ENCODE measurements at places on chromosomes 13 and 19.

GRCh38 chr13:98609756-98610155 is 32.8 kb upstream of the STK24 start:
- no peak for DNase-seq

DNA sequence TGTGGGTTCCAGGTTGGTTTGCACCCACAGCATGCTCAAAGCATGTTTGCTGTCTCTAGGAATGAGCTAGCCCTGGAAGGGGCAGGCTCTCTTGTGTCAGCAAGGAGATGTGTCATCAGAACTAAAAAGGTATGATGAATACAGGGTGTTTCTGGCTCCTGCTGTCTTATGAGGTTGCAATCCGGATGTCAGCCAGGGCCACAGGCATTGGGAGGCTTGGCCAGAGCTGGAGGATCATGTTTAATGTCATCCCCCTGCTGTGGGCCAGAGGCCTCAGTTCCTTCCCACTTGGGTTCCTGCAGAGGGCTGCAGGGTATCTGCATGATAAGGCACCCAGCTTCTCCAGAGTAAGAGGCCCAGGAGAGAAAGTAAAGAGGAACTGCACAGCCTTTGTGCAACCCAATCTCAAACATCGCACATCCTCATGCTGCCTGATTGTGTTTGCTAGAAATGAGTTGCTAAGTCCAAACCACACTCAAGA is 193.6 kb downstream of the COL4A1 start:
- DNase-seq: no peak

- no peak for DNase-seq
Observed at GRCh38 chr13:106496072-106496997, 39.1 kb downstream of the EFNB2 start.

GRCh38 chr13:89695343-89696257 is 1651.9 kb upstream of the MIR17HG start:
- no peak for DNase-seq

- DNase-seq: no peak
Observed at GRCh38 chr13:88552966-88553365, 881.8 kb downstream of the SLITRK5 start.

- no peak for DNase-seq
Observed at GRCh38 chr13:102227741-102228140, 174.1 kb downstream of the FGF14 start.

GRCh38 chr13:65725006-65725405 is 1505.1 kb downstream of the PCDH9 start:
- DNase-seq: no peak

DNA sequence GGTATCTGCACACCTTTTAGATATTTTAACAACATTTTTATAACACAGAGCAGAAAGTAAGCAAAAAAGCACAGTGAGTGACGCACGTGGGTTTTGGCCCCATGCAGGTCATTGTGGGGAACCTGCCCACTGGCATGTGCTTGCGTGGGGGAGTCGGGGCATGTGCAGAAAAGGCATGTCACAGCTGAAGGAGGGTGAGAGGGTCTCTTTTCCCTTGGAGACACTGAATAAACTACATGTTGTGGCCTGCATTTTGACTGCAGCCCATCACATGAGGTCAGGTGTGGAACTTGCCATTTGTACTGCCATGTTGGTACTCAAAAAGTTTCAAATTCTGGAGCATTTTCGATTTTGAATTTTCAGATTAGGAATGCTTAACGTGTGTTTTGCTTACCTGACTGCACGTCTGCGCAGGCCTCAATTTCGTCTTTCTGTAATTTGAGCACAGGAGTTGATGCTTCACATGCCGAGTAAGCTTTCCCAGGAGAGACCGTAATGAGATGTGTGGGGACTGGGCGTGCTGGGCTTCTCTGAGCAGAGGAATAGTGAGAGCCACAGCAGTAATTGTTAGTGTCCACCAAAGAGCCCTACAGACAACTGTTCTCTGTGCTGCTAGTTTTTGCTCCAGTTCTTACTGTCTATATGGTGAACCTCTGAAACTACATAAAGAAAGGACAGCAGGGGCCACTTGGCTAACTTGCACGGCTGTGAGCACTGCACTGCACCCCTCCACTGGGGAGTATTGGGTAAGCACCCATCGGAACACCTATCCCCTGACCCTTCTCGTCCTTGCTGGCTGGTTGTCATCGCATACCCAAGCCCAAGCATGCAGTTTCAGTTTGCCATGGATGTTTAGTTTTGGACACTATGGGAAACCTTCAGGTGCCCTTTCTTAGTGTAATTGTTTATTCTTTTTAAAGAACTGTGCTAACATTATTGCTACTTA is 72.9 kb upstream of the GPR183 start:
- no peak for DNase-seq

- DNase-seq: no peak
Observed at GRCh38 chr19:46372901-46373490, 26.1 kb downstream of the PPP5C start.

- no peak for DNase-seq
Observed at GRCh38 chr13:98706446-98707110, 45.9 kb downstream of the SLC15A1 start.

DNA sequence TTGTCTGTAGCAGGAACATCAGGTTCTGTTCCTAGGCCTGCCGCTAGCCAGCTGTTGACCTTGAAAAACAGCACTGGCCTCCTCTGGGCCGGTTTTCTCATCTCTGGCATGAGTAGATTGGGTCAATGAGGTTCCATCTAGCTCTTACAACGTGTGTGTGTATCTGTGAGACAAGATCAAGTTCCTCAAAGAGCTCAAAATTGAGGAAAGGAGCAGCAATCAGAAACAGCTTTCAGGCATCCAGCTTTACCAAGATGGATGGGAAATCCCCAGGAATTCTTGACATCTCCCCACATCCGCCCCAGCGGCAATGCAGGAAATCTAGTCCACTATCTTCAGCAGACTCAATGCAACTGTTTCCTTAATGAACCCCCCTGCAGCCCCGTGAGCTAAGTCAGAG is 4.9 kb downstream of the FLT1 start:
- DNase-seq: no peak

- no peak for DNase-seq
Observed at GRCh38 chr13:41193469-41193868, 900 bp downstream of the KBTBD7 start.

- DNase-seq: no peak
Observed at GRCh38 chr13:51520524-51520923, 63.7 kb upstream of the WDFY2 start.

- DNase-seq: no peak
Observed at GRCh38 chr13:23558675-23559536, 11.3 kb upstream of the TNFRSF19 start.

- DNase-seq: no peak
Observed at GRCh38 chr13:21717817-21718216, 46.9 kb downstream of the FGF9 start.

DNA sequence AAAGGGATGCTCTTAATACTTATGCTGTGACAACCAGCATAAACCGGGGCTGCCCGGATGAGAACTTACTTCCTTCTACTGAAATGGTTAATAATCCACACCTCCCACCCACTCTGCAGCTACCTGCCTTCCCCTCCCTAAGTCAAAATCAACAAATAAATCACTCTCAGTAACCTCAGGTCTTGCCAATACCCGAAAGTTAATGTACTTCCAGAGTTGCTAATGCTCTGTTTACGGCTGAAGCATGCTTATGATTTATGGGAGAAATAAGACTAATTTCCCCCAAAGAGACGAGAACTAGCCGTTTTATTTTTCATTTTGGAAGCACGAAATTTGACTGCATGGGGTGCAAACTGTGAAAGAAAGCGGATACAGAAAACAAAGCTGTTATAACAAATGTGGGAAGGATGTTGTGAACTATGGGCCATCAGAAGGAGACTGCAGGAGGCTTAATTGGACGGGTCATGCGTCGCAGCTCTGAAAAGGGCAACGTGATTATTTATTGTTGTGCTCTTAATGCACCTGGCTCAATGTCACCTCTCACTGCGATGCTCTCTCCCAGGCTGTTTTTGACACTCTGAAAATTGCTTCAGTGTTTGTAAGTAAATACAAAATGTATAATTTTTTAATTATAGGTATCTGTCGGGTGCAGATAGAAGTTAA is 114.0 kb upstream of the SLC7A1 start:
- DNase-seq: no peak

DNA sequence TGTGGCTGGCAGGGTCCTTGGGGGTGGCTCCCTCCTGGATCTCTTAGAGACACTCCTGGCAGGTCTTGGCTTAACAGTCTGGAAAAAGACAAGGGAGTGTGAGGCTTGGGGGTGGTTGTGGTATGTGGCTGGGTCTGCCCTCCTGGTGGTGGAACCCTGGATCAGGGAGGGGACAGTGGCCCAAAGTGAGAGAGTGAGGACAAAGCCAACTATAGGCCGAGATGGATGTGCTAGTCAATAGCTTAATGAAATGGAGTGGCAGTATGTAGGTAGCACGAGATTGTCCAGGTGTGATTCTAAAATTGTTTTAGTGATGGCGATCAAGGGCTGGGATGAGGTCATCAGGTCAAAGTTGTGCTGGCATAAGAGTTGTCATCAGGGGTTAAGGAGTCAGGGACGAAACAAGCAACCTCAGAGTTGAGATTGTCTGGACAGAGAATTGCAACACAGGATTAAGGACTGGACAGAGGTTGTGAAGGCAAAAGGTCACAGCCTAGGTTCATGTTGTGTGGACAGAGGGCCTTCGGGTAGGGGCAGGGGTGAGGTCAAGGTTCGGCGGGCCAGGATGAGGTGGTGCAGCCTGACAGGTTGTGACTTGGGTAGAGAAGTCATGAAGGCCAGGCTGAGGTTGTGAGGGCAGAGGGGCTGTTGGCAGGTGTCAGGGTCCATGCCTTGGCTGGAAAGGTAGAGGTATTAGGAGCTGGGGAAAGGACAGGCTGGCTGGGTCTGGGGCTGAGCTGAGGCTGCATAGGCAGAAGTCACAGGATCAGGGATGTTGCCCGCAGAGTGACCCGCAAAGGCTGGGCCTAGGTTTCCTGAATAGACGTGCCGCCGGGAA is 4.5 kb upstream of the RASAL3 start:
- DNase-seq: no peak

- no peak for DNase-seq
Observed at GRCh38 chr13:72820156-72820897, 38.4 kb downstream of the PIBF1 start.

DNA sequence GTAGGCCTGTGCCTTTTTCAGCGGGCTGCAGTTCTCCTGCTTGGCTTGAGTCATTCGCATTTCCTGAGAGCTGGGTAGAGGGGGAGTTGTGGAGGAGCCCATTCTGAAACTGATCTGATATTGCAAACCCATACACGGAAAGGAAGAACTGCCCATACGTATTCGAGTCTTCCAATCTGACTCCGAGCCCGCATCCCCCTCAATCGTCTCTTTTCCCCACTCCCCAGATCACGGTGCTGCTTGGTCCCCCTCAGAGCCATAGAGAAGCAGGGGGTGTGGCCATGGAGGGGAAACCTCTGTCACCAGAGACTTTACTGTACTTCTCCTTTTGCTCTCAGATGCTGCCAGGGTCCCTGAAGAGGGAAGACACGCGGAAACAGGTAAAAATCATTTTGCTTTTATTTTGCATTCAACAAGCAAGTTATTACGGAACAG is at the start of gene CD22:
Gene CD22, plus strand, starts transcription at position 337 of the 435 bp plus-strand sequence. CDS start 2,854 bp downstream, outside the sequence.
- DNase-seq: no peak

DNA sequence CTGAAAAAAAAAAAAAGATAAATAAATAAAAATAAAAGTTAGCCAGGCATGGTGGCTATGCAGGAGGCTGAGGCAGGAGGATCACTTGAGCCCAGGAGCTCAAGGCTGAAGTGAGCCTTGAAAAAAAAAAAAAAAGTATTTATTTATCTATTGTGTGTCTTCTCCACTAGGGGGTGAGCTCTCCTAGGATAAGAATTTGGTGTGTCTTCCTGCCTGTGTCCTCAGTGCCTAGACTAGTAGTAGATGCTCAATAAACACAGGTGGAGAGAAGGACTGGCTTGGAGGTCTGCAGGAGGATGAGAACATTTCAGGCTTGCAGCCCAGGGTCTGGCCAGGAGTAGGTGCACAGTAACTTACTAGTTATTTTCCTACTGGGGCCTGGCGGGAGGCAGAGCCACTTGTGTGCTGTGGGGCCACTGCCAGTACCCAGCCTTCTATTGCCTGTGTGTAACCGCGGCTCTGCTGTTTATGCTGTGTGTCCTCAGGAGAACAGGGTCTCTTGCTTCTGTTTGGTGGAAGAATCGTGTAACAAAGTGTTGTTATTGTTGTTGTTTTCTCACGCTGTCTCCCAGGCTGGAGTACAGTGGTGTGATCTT is 5.4 kb downstream of the LMTK3 start:
- DNase-seq: no peak

DNA sequence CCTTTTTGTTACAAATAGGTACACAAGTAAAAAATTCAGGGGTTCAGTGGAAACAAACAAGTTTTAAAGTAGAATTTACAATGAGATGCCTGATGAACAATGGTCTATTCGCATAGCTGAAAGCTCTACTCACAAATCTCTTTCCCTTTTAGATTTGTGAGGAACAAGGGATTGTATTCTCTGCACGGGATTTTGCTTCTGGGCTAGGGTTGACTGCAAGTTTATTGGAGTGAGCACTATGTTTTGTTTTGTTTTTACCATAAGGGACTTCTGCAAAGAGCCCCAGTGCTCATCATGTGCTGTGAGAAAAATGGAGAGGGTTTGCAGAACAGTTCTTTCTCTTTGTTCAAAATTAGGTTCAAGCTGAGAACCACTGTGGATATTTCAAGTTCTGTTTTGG is 160.5 kb downstream of the DLEU7 start:
- DNase-seq: no peak

DNA sequence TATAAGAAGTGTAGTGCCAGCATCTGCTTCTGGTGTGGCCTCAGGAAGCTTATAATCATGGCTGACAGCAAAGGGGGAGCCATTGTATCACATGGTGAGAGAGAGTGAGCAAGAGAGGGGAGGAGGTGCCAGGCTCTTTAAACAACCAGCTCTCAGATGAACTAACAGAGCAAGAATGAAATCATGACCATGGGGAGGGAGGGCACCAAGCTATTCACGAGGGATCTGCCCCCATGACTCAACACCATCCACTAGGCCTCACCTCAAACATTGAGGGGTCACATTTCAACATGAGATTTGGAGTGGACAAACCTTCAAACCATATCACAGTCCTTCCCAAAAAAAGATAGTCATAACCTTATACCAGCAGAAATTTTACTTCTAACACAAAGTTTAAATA is 174.0 kb downstream of the GPC5 start:
- DNase-seq: no peak

GRCh38 chr19:36891768-36892357 is 24.2 kb downstream of the ZNF829 start:
- DNase-seq: no peak

- DNase-seq: no peak
Observed at GRCh38 chr13:19795956-19796355, 13.2 kb upstream of the PSPC1 start.

DNA sequence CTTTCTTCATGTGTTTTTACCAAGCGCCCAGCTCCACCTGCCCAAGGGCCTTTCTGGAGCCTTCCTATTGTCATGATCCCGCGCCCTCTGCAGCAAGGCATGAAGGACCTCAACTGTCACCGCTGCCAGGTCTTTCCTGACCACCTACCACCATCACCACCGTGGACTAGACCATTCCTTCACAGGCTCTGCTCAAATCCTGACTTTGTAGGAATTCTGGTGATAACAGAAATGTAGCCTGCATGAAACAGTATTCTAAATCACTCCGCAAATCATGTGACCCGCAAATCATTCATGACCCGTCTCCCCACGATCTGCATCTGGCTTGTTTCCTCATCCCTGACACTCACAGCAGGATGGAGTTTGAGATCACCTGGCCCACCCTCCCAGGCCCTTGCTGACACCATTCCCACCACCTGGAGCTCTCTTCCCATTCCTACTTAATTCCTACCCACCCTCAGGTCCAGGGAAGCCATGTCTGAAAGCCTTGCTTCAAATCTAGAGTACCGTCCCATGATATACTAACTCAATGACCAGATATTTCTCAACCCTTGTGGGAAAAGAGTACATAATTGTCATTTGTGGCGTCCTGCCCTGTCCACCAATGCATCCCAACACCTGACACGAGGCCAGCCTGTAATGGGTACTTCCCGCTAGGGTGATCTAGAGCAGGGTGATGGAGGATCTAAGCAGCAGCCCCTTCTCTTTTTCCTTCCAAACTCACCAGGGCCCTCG is 1.3 kb downstream of the UBE2S start:
- DNase-seq: no peak

Measured in esophagus squamous epithelium (tissue), 5 donors.